ENCODE measurements at places on chromosomes 3 and 15.

DNA sequence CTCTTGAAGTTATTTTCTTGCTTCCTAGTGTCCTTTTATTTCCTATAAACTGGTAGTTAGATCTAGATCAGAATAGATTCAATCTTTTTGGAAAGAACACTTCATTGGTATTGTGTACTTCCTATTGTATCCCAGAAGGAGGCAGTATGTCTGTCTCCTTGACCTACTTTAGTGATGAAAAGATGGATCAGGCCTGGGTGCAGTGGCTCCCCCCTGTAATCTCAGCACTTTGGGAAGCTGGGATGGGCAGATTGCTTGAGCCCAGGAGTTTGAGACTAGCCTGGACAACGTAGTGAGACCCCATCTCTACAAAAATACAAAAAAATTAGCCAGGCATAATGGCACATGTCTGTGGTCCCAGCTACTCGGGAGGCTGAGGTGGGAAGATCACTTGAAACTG lies 12.0 kb downstream of the BSN start:
- DNase-seq = no peak

DNA sequence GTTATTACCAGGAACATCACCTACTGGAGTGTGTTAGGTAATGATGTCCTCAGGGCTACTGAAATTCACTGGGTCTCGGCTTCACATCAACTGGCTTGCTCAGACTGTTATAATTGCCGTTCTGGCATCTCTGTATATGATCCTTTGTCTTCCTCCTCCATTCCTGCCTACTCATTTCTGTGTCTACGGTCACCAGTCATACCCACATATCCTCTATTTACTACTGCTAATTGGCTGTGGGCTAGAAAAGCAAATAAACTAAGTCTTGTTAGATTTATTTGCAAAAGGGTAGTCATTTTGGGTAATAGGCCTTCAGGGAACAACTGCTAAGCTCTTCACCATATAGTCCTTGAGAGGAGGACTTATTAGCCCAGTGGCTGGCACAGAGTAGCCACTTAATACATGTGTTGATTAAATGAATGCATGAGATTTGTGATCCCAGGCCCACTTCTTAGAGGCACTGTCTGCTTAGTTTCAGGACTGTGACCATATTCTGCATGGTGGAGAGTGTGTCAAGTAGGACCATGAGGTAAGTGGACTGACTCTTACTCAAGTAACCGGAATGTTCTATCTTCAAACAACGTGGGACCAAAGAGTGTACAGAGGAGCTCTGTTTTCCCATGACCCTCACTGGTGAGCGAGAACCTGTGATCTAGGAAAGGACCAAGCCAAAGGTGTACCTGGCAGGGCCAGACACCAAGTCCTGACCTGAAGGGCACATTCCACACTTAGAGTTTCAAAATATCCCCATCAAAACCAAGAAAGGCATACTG lies 13.2 kb downstream of the ZDHHC3 start:
- no peak for DNase-seq

DNA sequence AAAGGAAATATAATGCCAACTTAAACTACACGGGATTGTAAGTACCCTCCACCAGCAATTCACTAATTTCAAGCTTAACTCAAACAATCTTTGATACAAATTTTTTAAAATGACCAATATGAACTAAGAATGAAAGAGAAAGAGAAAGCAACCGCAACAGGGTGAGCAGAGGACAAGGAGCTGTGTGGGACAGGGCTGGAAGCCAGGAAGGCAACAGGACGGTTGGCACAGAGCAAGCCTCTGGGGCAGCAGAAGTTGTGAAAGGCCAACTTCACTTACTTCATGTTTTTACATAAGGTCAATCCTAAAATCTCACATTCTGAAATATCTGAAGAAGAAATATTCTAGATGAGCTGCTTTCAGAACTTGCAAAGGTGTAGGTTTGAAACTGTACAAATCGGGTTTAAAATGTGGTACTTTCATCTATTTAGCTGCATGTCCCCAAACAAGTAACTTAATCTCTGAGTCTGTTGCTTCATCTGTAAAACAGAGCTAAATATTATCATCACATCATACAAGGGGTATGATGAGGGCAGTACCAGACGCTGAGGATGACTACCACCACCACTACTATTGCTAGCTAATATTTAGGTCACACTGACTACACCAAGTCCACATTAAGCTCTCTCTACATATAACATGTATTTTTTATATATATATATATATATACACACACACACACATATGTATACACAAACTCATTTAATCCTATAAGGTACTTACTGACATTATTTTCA lies 101.7 kb downstream of the IGSF11 start:
- no peak for DNase-seq

DNA sequence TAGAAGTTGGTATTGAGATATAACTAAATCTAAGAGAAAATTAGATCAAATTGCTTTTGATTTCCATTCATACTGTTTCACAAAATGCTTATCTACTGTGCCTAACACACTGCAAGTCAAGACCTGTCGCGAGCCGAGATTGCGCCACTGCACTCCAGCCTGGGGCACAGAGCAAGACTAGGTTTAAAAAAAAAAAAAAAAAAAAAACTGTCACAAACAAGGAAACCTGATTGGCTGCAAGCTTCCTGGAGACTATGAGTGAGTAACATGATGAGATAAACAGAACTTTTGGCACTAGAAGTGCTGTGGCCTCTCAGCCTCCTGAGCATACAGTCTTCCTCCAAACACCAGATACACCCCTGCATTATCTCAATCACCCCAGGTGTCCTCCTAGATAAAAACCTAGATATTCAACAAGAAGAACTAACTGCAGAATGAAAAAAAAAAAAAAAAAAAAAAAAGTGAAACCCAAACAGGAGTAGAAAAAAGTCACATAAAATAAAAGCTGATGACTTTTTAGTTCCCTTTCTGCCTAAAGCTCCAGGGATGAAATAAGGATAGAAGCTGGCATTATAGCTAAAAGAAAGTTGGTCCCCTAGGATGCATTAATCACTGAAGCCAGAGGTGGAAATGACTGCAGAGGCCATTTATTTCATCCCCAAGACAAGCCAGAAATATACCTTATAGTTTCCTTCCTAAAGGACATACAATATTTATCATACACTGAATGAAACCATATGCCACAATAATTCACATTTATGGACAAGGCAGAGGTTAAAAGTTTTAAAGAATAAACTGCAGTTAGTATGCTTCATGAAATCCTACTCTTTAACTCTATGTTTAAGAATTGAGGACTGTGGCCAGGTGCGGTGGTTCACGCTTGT lies 82.4 kb downstream of the P3H2 start:
- no peak for DNase-seq

- no peak for DNase-seq
These were observed 266.4 kb upstream of the TBC1D5 start for GRCh38 chr3:18008706-18009368.

DNA sequence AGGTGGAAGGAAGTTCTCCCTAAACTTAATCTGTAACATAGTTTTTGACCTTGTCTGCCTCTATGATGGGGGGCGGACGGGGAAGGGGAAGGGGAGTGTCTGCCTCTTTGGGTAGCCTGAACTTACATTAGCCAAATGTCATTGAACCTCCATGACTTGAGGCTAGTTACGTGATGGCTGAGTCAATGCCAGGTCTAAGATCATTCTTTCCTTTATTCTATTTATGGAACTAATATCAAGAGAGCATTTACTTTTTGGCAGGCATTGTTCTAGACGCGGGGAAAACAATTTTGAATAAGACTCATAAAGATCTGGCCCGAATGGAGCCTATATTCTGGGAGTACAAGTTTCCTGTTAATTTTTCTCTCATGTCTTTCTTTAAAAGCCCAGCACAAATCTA lies 340.7 kb upstream of the C2CD4B start:
- no peak for DNase-seq

DNA sequence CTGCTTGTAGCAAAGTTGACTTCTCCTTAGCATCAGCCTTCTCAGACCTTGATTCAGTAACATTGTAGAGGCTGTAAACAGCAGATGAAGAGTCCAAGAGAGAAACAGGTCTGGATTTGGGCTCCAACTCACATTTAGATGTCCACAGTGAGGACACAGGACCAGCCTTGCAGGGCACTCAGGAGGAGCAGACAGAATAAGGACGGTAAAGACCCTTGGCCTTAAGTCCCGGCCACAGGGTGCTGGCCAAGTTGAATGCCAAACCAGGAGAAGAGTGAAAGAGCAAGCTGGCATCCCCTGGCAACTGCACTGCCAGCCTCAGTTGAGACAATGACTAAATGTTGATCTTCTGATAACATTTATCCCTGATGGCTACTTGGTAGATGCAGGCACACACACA lies 136.3 kb downstream of the LRRK1 start:
- DNase-seq = no peak

All from stimulated activated CD4-positive, alpha-beta T cell treated with anti-CD3 and anti-CD28 coated beads, Interleukin-2, amount 100 ng/mL, for 24 hours (primary cell).